Left lung (tissue), 14 donors: ENCODE measurements at places on chromosomes 3 and 15. TPM values are rescaled to one million over a fixed set of nuclear protein-coding genes. Genes with fewer than 3 reads are reported as not detected.
A peak's percentile ranks its signal among the peaks of the same experiment; 100 is the strongest.

Gene SYNPR
- polyA plus RNA-seq: 0.42 TPM

Gene SLC22A13
- polyA plus RNA-seq: 0.31 TPM

GRCh38 chr3:42683875-42684598 is 1.3 kb upstream of the KLHL40 start:
- DNase-seq: peak; percentile 61

GRCh38 chr3:54720604-54721003 is 207.3 kb downstream of the LRTM1 start:
- DNase-seq: no peak

DNA sequence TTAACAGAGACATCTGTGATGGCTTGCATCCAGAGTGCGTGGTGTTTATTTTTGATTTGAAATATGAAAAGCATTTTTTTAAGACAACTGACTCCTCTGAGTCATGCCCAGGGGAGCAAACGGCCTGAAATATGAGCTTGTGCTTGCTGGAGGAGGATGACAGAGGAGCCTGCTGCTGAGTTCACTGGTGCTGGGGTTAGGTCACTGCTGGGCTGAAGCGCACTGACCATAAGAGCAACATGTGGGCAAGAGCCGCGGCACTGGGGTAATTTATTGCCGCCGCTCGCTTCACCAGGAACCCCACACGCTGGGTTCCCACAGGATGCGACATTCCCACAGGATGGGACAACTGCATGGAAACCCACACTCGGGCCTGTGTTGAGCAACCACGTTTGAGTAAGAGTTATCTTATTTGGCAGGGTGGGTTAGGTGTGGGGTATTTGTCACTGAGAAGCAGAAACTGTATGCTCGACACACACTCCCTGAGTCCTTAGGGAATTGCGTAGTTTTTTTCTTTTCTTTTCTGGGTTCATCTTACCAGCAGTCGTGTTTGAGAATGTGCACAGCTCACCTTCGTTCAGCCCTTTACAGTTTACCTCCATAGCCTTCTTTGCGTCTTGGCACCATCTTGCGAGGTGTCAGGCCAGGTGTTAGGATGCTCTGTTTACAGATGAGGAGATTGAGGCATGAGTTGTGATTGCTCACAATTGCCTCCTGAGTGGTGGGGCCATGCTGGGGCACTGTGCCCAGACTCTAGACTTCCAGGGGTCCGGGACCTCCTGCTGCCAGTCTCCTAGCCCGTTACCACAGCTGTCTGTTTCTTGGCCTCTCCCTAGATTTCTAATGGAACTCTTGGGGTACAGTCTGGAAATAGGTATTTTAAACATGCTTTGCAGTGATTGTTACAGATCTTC is 60.4 kb downstream of the SMAD3 start:
- no peak for DNase-seq

DNA sequence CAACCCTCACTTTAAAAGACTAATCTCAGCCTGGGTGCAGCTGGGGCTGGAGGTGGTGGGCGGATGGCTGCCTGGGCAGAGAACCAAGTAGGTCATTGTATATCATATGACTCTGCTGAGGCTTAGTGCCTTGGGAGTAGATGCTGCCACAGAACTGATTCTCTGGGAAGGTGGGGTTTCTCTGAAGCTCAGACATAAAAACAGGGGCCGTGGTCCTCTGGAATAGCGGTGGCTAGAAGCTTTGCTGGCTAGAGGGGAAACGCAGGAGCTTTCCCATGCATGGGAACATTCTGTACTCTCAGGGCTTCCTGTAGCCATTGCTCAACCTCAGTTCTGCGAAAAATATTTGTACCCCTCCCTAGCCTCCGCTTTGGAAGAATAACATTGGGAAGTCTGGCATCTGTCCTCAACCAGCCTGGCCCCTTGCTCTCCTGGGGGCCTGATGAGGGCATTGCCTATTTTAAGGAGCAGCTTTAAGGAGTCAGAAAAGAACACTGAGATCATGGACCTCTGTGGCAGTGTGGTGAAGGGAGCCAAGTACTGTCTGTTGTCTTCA is 14.7 kb downstream of the TIMP4 start:
- DNase-seq: no peak

GRCh38 chr3:42019144-42019952 is 57.4 kb upstream of the ULK4 start:
- no peak for DNase-seq

DNA sequence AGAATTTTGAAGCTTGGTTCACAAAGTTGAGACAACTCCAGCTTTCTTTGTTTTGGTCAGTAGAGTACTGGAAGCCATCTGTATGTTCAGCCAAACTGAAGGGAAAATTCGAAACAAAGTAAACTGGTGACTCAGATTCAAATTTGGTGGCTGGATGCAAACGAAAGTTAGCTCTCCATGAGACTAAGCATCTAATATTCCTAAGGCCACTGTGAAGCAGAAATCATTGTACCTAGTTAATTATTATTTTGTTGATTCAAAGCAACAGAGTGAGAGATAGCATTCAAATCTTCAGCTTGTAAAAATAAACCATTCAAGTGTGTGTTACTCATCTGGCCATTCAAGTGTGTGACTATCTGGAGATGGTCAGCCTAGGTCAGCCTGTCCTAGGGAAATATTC is 42.1 kb downstream of the NR2F2 start:
- DNase-seq: no peak

GRCh38 chr15:78879517-78880241 is 7.0 kb downstream of the MORF4L1 start:
- DNase-seq: no peak

- DNase-seq: no peak
Observed at GRCh38 chr3:45871780-45872179, 14.6 kb upstream of the CCR9 start.

- peak; percentile 11 for DNase-seq
Observed at GRCh38 chr15:23566071-23566554, 639 bp downstream of the MKRN3 start.

- DNase-seq: no peak
Observed at GRCh38 chr3:175512700-175513099, 653.6 kb downstream of the NAALADL2 start.

DNA sequence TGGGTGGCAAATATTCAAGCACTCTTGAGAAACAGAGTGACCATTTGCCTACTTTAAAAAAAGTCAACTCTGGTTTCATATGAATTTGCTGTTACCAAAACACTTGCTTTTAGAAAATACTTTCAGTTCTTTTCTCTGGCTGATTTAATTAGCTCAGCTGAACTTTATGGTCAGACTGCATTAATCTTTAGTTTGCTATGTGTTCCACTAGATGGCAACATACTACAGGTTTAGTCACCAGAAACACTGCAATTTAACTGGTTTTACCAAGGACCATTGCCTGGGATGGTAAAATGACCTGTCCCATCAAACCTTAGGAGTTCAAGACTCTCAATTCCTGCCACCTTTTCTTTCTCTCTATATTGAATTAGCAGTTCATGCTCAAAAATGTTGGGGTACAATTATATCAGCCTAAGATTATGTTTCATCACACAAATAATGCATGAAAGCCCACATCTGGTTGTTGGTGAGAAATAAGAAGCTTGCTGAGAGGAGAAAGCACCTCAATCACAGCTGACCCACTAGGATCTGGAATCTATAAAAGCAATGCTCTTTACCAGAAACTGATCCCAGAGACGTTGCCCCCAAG is 14.2 kb downstream of the EIF4E3 start:
- no peak for DNase-seq

GRCh38 chr15:50893976-50894375 is 14.5 kb upstream of the AP4E1 start:
- DNase-seq: no peak

DNA sequence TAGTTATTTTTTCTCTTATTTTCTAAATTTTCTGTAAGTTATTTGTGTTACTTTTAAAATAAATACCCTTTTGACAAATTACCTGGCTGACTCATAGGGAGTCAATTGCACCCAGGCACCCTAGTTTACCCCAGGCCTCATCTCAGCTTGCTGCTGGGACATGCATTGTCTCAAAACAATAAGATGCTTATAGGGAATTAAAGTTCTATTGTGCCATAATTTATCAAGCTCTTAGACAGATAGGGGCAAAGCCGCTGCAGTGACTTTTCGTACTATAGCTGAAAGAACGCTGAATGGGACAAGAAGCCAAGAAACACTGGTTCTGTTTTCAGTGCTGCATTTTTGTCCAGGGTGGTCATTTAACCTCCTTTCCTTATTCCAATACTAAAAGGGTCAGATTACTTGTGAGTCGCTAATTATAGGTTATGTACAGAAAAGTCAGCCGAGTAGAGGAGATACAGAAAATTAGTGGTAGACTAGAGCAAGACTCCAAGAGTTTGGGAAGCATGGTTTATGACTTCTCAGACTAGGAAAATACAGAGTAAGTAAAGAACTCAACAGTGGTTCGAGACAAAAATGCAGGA is 50.3 kb downstream of the EXD1 start:
- no peak for DNase-seq
